ENCODE measurements at places on chromosomes 4 and X. TPM values are rescaled to one million over a fixed set of nuclear protein-coding genes. Genes with fewer than 3 reads are reported as not detected.

Gene NAT8L
- total RNA-seq = 1.1 TPM

Gene PLAC8
- total RNA-seq = 2.2 TPM

Gene FGFBP2
- 2.7 TPM for total RNA-seq

Gene HSFX2
- total RNA-seq = not detected

Gene UGT8
- total RNA-seq = not detected

Gene ZNF711
- 0.27 TPM for total RNA-seq

Gene SH3RF1
- total RNA-seq = 8.8 TPM

DNA sequence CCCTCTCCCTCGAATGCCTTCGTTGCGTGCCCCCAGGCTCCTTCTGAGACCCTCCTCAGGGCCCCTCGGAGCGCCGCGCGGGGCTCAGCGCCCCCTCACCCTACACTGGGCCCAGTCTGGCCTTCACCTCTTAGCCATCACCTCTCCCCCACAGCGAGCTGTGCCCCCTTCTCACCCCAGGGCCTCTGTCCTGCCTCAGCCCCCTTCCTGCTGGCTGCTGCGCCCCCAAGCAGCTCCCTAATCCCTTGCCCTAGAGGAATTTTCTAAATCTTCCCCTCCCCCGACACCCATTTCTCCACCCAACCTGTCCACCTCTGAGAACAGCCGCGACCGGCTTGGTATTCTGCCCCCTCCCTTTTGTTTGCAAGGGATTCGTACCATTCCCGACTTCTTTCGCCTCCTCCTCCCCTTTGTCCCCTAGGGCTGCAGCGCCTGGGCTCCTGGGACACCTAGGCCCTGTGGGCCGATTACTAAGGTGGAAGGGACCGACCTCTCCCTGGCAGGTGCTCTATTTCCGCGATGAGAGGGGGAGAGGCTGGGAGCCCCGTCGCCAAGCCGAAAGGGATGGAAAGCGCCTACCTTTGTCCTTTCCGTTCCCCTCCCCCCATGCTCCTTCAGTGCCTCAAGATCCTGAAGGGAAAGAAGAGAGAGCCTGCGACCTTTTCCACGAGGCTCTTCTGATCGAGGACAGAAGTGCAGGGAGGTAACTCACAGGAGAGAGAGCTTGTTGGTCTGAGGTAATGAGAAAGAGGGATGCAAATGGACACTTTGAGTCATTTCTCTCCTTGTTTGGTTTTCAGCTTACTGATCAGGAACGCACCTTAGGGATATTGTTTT is 10.9 kb downstream of the DLG3 start:
- DNase-seq = no peak

GRCh38 chr4:116323606-116324005 is 761.8 kb downstream of the TRAM1L1 start:
- no peak for DNase-seq

GRCh38 chr4:64807821-64808220 is 398.6 kb upstream of the TECRL start:
- no peak for DNase-seq

DNA sequence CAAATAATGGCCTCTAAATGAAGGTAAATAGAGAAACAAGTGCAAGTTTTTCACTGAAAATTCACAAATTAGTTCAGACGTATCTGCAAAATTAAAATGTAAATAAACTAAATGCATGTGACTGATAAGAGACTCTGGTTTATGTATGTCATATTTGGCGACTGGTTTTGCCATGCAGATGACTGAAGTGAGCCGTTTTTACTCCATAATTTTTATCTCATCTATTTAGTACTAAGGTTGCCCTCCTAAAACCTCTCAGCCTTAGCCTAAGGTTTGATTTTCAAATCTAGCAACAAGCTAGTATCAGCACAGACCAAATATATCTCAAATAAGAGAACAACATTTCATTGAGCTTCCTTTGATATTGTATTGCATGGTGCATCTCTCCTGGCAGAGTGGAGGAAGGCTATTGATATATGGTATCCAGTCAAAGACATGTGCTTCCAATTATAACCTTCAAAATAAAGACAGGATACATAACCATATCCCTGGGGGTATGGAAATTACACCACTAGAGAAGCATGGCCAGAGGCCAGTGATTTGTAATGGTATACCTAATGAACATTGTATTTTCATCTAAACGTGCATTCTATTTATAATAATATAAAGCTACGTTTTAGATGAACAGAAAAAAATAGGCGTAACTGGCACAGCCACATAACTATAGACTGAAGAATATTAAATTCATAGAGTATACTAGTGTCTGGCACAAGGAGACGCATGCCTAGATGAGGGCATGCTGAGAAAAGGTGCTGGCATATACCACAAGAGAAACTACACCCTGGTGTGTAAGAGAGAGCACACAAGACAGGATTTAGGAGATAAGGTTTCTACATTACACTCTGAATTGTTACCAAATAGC is 392.6 kb upstream of the INTU start:
- DNase-seq = no peak

GRCh38 chr4:91471280-91471679 is 832.5 kb upstream of the GRID2 start:
- no peak for DNase-seq

DNA sequence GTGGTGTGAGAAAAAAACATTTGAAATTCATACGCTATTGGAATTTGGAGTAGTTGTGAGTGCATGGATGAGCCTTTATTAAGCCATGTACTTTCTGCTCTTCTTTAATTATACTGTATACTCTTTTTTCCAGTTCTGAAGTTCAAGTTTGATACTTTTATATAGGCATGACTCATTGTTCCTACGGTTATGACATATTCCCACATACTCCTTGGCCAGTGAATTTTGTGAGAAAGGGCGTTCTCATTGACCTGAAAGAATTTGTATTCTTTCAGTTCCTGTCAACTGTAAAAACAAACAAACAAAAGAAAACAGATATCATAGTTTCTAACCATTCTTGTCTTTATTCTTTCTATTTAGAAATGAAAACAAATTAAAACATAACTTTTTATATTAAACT is 407.3 kb downstream of the MAPK10 start:
- no peak for DNase-seq

DNA sequence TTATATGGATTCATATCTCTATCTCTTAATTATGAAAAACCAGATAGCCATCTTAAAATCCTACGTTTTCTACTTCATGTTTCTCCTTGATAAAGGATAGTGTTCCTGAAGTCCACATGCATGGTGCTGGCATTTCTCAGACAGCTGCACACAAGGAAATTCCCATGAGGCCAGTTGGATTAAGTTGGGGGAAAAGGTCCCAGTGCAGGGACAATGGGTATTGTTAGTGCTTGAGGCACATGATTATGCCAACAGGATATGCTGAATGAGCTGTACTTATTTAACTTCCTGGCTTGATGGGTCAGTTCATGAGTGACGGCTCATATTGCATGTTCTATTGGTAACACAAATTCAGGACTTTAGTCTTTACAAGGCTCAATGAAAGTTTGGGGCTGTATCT is 913.9 kb upstream of the NDST4 start:
- DNase-seq = no peak

DNA sequence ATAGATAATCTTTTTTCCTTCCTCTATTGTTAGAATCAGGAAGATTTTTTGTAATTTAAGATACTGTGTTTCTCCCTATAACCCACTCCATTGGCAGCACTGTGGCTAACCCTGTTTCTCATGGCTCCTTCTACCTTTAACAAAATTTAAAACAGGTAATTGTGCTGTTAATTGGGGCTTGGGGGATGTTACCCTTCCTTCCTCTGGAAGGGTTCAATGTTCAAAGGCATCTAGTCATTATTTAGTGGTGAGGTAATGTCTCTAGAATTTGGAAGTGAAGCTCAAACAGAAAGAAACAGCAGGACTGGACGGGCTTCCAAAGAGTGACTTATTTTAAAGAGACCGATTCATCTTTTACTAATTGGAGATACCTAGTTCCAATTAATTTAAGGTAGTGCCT is 166.4 kb downstream of the TRIML1 start:
- no peak for DNase-seq

DNA sequence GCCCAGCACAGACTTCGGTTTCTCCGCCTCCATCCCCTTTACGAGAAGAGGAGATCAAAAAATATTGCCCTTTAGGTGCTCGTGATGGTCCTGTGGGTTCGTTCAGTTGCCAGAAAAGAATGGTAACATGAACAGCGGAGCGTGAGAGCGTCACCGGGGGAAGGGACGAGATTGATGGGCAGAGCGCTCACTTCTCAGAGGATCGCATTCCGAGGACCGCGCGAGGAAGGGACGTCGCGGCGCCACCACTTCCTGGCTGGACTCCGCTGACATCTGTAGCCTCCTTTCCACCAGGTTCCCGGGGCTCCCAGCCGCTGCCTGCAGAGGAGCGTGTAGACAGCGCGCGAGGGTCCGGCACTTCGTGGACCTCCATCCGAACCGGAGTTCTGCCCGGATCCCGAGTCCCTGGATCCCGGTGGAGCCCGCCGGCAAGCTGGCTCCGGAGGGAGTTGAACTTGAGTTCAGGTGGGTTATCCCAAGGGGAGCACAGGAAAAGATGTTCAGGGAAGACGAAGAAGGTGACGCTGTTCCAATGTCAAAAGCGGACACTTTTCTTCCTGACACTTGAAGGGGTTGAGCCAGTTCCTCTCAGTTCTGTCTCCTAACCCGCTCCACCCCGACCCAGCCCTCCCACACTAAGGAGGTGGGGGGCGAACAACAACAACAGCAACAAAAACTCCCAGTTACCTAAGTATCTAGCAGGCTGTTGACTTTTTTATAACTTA is 484 bp downstream of the GALNTL6 start:
- DNase-seq = no peak

DNA sequence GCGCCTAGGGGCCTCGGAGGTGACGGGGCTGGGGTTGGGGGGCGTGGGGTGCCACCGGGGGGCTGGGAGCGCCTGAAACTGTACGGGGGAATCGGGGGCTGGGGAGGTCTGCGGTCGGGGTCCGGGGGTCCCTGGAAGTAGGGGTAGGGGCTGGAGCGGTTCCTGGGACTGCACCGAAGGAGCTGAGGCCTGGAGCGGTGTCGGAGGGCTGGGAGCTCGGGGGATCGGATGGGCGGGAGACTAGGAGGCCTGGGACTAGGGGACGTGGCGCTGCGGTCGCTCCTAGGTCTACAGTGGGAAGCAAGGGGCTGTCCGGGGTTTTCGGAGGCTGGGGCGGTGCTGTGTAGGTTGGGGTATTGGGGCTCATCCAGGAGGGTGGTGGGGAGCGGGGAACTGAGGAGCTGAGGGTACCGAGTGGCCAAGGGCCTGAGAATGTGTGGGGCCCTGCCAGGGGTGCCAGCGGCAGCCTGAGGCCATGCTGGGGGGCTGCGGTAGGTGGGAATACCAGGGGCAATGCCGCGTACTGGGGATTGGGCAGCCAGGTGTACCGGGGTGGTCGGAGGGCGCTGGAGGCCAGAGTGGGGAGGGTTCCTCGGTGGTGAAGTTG is 562 bp downstream of the AKAP17A start:
- no peak for DNase-seq

DNA sequence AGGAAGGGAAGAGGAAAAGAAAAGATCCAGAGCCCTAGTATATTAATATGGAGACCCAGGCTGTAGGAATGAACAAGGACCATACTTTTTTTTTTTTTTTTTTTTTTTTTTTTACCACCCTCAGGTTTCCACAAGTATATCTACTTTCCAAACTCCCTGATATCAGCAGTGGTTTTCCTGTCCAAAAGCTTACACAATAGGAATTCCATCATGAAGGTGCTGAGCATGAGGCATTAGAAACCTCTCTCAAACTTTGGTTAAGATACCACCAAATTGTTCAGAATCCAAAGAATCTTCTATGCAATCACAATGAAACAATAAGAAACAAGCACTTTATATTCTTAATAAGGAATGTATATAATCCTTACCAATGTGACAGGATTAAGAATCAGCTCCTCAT is 26.5 kb downstream of the RPS6KA3 start:
- DNase-seq = no peak

All from Right ventricle myocardium inferior (tissue), 1 donor.